ENCODE measurements at places on chromosomes 6 and 20.

GRCh38 chr20:32018269-32019155, 8.3 kb downstream of the CCM2L start:
- DNase-seq = peak; percentile 17

GRCh38 chr6:164130151-164130550, 715.6 kb downstream of the QKI start:
- DNase-seq = no peak

DNA sequence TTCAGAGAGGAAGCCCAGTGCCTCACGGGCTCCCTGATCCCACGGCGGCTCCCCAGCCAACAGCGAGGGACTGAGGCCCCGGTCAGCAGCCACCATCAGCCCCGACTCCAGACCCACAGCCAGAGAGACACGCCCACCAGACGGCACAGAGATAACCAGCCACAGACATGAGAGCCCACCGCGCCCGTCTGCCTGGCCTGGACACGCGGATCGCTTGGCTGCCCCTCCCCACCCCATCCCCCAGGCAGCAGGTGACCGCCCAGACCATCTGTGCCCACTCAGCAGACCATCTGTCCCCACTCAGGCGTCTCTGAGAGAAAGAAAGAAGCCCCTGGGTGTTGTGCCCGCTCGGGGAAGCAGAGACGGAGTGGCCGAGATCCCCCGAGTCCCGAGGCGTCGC, 55.5 kb upstream of the CHRNA4 start:
- DNase-seq = no peak

- no peak for DNase-seq
Measured at GRCh38 chr6:128464790-128465189, 55.6 kb downstream of the PTPRK start.

GRCh38 chr6:120077489-120077888, 727.9 kb upstream of the MAN1A1 start:
- DNase-seq = no peak

GRCh38 chr20:4029505-4030467, 14.4 kb upstream of the RNF24 start:
- DNase-seq = no peak

DNA sequence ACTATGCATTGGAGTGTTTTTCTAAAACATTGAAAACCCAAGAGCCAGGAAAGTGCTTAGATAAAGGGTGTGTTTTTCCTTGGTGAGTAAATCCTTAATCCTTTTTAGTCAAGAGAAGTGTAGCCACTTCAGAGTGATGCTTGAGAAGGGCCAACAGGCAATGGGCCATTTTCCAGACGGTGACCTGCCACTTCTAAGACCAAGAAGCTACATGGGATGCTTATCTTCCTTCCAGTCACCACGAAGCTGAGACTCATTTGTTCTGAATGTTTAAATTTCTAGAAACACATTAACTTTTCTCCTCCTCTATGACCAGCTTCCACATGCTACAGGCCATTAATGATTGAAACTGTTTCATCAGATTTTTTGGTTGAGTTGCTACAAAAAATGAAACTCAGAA, 34.4 kb upstream of the NHSL1 start:
- no peak for DNase-seq

DNA sequence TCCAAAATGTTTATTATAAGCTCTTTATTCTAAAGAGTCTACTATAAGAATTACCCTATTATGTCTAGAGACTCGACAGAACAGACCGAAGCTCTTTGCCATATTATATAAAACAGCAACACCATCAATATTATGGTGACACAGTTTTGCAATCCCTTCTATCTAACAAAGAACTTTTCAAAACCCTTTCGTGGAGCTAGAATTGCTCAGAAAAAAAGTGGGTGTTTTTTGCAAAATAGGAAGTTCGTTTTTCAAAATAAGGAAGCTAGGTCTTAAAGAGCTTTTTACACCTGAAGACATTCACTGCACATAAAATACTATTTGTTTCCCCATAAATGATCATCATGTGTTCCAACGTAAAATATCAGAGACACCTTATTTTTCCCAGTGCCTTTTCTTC, 240.0 kb downstream of the FOXC1 start:
- peak; percentile 53 for DNase-seq

GRCh38 chr20:62430866-62431447, 3.6 kb upstream of the RBBP8NL start:
- DNase-seq = no peak

DNA sequence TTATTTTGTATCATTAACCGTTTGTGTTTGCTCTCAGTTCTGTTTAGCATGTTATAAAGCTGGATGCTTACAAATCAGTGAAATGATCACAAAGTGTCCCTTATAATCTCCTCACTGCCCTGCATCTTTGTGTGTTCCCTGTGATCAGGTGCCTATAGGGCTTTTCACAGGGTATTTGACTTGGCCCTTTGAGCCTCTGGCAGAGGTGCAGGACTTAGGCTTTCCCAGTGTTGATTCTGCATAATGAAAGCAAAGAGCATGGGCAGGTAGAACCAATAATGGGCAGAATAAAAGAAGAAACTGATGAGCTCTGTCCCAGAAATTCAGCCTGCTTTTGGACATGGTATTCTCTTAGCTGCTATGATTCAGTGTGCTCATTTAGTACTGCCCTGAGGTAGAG, 16.9 kb upstream of the PBOV1 start:
- no peak for DNase-seq

GRCh38 chr6:157443066-157443800, 62.2 kb downstream of the ZDHHC14 start:
- no peak for DNase-seq

GRCh38 chr6:140897349-140897748, 1235.4 kb upstream of the GJE1 start:
- peak; percentile 69 for DNase-seq

GRCh38 chr6:26307850-26308249, 57.1 kb upstream of the BTN3A2 start:
- DNase-seq = no peak

GRCh38 chr20:7627734-7628663, 312.3 kb downstream of the HAO1 start:
- DNase-seq = no peak

DNA sequence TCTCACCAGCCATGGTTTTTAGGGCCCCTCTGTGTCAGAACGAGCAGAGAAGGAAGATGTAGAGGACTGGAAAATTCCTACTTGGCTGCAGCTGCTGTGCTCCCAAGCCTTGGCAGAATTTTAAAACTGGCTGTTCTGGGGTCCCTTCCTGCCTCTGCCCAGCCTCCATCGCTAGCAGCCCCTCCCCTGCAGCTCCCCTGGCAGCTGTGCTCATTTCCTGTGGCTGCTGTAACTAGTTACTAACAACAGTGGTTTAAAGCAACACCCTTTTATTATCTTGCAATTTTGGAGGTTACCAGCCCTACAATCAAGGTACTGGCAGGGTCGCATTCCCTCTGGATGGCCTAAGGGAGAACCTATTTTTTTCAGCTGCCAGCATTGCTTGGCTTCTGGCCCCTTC, 3.7 kb upstream of the CST11 start:
- no peak for DNase-seq

DNA sequence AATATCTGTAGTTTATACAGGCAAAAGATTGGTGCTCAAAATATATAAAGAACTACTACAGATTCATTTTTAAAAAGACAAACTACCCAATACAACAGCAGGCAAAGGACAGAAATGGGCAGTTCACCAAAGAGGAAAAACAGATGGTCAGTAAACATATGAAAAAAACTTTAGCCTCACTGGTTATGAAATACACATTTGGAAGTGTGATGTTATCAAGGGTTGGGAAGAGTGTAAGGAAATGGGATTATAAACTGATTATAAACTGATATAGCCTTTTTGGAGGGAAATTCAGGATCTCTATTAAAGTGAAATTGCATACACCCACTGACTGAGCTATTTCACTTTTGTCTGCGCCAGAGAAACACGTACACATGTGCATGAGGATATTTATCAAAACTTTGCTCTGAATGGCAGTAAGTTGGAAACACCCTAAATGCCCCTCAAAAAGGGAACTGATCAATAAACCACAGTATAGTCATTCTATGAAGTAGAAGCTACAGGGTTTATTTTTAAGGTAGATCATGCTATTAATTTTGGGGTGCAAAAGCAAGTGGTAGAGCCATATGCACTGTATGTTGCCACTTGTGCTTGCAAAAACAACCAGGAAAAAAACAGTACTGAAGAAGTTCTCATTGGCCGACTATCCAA, 32.2 kb upstream of the ARFGEF2 start:
- DNase-seq = no peak

GRCh38 chr6:117615750-117616390, 13.6 kb upstream of the GOPC start:
- DNase-seq = no peak

- no peak for DNase-seq
Measured at GRCh38 chr6:159301810-159302593, 132.8 kb downstream of the FNDC1 start.

GRCh38 chr20:19660808-19661378, 97.2 kb upstream of the RIN2 start:
- DNase-seq = no peak

DNA sequence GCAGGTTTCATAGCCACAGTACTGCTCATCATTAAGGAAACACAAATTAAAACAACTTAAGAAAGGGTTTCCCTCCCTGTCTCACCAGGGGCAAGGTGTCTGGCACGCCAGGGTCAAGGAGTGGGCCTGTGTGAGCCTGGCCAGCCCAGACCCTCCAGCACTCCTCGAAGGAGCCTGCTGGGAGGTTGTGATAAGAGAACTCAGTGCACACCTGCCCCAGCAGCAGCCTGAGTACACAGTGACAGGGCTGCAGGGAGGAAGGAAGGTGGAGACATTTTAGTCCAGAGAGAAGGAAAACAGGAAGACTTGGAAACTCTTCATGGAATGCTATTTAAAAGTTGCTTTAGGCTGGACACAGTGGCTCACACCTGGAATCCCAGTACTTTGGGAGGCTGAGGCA, 14.1 kb downstream of the NINL start:
- no peak for DNase-seq

GRCh38 chr6:28545955-28546354, 20.3 kb downstream of the GPX5 start:
- DNase-seq = no peak

GRCh38 chr20:34531608-34532265, 15.5 kb downstream of the DYNLRB1 start:
- no peak for DNase-seq

DNA sequence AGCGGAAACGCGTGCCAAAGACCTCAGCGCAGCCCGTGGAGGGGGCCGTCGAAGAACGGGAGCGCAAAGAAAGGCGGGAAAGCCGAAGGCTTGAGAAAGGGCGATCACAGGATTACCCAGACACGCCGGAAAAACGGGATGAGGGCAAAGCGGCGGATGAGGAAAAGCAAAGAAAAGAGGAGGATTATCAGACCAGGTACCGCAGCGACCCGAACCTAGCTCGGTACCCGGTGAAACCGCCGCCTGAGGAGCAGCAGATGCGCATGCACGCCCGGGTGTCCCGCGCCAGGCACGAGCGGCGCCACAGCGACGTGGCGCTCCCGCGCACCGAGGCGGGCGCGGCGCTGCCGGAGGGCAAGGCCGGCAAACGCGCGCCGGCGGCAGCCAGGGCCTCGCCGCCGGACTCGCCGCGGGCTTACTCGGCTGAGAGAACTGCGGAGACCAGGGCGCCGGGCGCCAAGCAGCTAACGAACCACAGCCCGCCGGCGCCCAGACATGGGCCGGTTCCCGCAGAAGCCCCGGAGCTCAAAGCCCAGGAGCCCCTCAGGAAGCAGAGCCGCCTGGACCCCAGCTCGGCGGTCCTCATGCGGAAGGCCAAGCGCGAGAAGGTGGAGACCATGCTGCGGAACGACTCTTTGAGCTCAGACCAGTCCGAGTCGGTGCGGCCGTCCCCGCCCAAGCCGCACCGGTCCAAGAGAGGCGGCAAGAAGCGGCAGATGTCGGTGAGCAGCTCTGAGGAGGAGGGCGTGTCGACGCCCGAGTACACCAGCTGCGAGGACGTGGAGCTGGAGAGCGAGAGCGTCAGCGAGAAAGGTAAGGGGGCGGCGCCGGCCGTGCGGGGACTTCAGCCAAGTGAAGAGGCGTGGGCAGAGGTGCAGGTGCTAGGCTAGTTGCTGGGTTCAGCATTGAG, 296.2 kb downstream of the RIMS1 start:
- DNase-seq = no peak

- peak; percentile 40 for DNase-seq
Measured at GRCh38 chr6:89357390-89357789, 4.9 kb upstream of the UBE2J1 start.

- no peak for DNase-seq
Measured at GRCh38 chr20:20150241-20150640, 97.9 kb downstream of the CFAP61 start.

DNA sequence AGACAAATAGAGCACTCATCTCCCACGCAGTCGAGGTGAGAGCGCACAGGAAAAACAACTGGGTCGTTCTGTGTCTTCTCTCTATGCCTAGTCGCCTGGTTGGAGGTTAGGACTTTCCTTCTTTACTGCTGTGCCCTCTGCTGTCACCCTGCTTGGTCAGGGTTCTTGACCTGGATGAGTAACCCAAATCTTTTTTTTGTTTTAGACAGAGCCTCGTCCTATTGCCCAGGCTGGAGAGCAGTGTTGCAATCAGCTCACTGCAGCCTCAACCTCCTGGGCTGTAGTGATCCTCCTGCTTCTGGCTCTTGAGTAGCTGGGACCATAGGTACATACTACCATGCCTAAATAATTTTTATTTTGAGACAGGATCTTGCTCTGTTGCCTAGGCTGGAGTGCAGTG, 24.5 kb downstream of the PRPF6 start:
- no peak for DNase-seq

Measured in Kasumi-1 (cell line).